ENCODE measurements at places on chromosomes 16 and 17.

DNA sequence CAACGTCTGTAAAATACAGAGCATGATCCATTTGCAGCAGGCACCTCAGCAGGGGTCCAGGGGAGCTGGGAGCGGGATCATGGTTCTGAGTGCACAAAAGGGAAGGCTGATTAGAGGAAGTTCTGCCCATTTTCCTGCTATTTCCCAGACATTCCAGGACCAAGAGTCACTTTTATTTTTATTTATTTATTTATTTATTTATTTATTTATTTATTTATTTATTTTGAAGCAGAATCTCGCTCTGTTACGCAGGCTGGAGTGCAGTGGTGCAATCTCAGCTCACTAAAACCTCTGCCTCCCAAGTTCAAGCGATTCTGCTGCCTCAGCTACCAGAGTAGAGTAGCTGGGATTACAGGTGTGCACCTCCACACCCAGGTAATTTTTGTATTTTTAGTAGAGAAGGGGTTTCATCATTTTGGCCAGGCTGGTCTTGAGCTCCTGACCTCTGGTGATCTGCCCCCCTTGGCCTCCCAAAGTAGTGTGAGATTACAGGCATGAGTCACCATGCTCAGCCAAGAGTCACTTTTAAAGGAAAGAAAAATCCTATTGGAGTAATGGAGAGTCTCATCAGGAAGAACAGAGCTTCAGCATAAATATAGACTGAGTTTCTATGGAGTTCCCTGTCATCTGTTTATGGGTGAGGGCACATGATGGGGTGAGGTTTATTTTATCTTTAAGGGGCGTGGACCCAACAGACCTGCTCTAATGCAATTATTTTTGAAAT, 355.2 kb downstream of the HAPSTR1 start:
- DNase-seq: no peak

GRCh38 chr17:77644181-77645071, 314.1 kb upstream of the TNRC6C start:
- no peak for DNase-seq

GRCh38 chr17:30391534-30391933, 12.8 kb downstream of the CPD start:
- DNase-seq: no peak

DNA sequence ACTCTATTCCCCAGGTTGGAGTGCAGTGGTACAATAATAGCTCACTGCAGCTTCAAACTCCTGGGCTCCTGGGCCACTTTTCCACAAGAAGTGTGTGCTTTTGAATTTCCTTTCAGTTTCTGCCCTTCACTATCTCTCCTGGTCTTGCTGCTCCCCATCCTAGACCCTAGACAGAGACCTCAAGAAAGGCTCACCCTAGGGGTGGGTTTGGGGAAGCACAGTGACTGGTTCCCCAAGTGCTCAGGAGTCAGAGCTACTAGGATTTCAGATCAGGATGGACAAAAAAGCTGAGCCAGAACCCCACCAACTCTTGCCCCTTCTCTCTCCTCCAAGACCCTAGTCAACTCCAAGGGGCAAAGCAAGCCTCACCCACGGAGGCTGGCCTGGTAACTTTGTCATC, 1.6 kb upstream of the SEBOX start:
- DNase-seq: no peak

DNA sequence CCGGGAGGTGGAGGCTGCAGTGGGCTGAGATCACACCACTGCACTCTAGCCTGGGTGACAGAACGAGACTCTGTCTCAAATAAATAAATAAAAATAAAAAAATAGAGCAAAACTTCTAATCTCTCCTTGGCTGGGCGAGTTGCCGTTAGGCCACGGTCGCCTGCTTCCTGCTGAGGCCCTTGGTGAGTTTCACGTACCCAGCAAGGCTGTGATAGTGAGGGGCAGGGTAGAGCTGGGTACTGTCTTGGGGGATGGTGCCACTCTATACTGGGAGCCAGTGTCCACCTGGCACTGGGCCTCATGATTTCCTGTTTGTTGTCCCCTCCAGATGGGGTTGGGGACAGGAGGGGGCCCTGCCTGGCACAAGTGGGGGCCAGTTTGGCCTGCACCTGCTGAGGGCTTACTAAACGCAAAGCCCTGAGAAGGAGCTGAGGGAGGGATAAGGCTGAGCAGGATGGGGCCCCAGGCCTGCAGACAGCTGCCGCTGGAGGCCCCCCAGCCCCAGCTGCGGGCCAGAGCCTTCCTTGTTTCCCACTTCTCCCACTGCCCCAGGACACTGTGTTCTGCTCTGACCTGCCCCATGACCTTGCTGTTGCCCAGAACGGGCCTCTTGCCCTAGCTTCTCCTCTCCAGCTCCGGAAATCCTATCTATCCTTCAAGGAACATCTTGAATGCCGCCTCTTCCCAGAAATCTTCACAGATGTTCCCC, 25.4 kb downstream of the GJD3 start:
- no peak for DNase-seq

DNA sequence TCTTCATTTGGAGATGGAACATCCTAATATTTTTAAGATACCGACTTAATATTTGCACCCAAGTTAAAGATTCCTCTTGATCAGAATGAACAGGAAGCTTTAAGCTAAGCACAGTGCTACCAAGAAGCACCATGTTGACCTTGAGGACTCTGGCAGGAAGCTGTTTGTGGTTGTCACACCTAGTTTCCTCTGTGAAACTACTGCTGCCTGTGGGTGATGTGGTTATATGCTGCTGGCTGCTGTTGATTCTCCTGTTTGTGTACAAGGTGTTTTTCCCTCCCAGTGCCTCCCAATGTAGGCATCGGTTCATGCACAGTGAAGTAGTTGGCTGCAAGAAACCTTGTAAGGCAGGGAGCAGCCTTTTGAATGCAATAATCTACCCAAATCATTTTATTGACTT, 23.4 kb downstream of the RBL2 start:
- DNase-seq: no peak

- DNase-seq: no peak
Observed at GRCh38 chr16:49472598-49472997, 99.0 kb downstream of the C16orf78 start.

- DNase-seq: no peak
Observed at GRCh38 chr16:20598832-20599469, 22.8 kb upstream of the ACSM2B start.

- DNase-seq: no peak
Observed at GRCh38 chr16:15640966-15641365, 2.0 kb downstream of the MARF1 start.

GRCh38 chr16:19148189-19148588, 19.9 kb upstream of the SYT17 start:
- no peak for DNase-seq

- no peak for DNase-seq
Observed at GRCh38 chr17:59329176-59330052, 2.0 kb upstream of the YPEL2 start.

DNA sequence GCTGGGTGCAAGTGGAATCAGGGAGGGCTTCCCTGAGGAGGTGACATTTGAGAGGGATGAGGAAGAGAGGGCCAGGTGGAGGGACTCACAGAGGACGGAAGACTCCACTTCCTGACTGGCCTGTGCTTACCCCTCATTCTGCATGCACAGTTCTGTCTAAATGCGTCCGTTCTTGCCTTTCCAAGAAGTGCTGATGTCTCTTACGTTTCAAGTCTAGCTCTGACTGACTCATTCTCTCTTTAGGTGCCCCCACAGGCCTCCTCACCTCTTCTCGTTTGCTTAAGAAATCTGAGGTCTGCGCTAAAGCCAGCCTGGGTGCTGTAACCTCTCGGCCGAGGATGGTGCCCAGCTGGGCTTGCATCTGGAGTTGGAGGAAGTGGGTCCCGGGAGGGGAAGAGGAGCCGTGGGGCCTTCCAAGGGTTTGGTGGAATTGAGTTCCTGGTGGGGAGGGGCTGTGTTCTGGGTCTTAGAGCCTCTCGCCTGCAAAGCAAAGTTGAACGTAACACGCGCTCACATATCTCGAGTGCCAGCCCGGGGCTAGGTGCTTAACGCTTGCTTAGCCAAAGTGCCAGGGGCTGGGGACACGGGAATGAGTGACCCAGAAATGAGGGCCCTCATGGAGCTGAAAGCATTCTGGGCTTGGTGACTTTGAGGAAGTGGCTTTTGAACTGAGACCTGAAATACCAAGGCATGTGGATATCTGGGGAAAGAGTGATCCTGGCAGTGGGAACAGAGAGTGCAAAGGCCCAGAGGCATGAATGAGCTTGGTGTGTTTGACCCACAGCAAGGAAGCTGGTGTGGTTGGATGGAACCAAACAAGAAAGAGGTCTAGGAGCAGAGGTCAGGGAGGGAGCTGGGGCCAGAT, 4.8 kb downstream of the IL4R start:
- DNase-seq: peak; percentile 43

- DNase-seq: no peak
Observed at GRCh38 chr17:49224198-49224996, 6.2 kb downstream of the PHOSPHO1 start.

DNA sequence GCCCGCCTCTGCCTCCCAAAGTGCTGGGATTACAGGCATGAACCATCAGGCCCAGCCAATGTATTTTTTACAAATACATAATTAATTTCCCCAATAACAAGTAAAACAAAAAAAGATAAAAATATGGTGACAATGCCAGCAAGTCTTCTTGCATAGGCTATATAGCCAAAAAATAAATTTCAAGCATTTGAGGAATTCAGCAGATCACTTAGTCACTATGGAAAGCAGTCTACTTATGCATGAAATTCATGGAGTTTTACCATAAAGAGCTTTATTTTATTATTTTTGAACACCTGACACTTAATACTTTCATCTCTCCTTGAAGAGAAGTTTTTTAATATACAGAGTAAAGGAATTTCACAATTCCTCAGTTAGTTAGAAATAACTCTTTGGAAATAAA, 56.4 kb downstream of the BRIP1 start:
- DNase-seq: no peak

DNA sequence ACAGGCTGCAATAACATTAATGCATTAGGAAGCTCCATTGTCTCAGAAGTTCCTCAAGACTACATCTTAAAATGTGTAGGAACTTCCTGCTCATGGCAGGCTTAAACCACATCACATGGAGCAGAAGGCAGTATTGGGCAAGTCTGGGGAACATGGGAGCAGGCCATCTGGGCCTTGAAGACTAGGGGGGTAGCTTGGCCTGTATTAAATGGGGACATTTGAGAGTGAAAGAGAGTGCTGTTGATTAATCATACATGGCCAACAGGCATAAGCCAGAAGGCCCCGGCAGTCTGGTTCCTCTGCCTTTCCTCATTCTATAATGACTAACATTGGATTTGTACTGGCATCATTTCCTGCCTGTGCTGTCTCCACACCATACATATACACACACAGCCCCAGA, 25.2 kb upstream of the SLC5A11 start:
- no peak for DNase-seq

- no peak for DNase-seq
Observed at GRCh38 chr17:64658931-64659330, 3.2 kb downstream of the SMURF2 start.

DNA sequence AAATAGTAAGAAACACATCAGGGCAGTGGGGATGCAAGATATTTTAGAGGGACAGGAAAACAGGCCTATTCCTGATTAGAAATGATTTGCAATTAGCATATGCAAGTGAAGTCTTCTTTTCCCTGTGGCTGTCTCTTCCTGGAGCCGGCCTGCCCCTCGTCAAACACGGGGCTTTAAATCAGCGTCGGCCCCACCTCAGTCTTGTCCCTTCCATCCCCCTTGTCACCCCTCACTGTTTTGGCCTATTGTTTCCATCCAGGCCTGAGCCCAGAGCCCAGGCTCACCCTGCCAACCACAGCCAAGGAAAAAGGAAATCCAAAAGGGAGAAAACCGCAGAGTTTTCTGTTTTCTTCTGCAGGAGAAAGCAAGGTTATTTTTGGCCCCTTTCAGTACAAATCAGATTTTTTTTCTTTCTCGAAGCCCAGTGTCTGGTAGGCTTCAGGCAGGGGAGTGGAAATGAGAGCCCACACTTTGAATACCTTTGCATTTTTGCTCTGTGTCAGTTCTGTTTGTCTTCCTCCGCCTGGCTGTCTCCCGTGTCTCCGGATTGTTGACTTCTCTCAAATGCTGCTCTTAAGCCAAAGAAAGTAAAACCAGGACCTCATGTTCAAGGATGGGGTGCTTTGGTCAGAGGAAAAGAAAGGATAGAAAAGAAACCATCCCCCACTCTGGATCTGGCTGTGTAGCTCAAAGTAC, 399.9 kb upstream of the CDH11 start:
- no peak for DNase-seq

- DNase-seq: no peak
Observed at GRCh38 chr17:8939496-8940334, 25.8 kb downstream of the PIK3R5 start.

DNA sequence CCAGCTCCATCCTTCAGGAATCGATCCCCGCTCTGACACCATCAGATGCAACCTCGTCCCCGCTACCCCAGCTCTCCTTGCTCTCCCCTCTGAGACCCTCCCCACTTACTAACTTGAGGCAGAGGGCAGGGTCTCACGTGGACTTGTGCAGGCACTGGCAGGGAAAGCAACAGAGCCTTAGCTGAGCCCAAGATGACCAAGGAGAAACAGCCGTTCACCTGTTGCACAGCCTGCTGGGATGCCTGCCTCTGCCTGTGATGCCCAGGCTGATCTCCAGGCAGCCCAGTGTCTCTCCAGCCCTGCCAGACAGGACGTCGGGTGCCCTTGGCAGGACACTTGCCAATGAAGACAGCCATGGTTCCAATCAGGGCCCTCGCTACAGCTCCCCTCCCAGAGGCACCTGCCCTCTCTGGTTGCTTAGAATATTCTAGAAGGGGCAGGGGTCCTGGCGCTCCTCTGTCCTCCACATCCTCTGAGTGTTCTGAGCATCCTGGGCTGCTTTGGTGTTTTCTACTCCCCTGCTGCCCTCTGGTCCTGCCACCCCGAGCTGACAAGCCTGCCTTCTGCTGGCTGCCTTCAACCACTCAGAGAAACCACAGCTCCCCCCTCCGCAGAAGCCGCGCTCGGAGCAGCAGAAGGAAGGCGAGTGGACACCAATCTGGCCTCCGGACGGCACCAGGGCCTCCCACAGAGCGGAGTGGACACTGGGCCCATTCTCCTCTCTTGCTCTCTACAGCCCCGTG, 6.7 kb downstream of the CEP295NL start:
- DNase-seq: no peak

DNA sequence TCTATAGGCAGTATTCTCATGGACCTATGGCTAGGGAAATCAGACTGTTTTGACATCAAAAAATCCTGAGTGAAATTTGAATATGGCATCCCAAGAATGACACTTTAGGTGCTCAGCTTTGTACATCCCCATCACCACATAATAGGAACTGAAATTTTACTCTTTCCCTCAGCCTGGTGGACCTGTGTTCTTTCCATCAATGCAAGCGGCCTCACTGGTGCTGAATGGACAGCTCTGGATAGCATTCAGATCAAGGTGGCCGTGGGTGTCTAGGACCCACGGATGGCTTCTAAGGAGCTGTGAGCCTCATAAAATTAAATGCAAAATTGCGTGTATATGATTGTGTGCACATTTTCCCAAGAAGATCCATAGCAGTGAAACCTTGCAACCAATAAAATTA, 152.6 kb downstream of the MAP2K6 start:
- DNase-seq: no peak

Data from urinary bladder (tissue), 4 donors.